H1 (cell line): ENCODE measurements at places on chromosomes 3 and 15. TPM values are rescaled to one million over a fixed set of nuclear protein-coding genes. Genes with fewer than 3 reads are reported as not detected.

DNA sequence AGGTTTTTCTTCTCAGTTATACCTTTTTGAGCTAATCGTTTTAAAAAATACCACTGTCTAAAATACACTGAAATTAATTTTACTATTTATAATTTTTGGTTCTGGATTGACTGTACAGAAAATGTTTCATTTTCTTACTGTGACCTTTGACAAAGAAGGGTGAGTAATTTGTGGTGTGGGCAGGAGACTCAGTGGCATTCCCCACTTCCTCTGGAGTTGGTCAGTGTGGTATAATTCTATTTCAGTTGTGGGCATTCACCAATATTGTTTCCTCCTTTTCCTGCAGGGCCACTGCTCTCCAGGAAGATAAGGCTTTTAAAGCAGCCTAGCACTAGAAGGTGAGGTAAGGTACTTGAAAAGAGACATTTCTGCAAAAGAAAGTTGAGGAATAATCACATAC lies 6.5 kb downstream of the DAG1 start:
- no peak overlapping the region for H3K4me3 ChIP-seq
- no peaks in the 10 kb centered on the region for H3K27me3 ChIP-seq
- peaks cover 3% of the 10 kb centered on the region for H3K4me1 ChIP-seq
- no peak overlapping the region for H3K27ac ChIP-seq
- peaks cover 2% of the 10 kb centered on the region; the same call in 1 of the 2 replicates for H3K36me3 ChIP-seq

- DNase-seq: no peak
- no peaks in the 10 kb centered on the region for H3K27me3 ChIP-seq
- no peak overlapping the region for H3K27ac ChIP-seq
- no peaks in the 10 kb centered on the region for H3K36me3 ChIP-seq
These were observed 2.8 kb upstream of the GLB1 start for GRCh38 chr3:33099701-33100100.

DNA sequence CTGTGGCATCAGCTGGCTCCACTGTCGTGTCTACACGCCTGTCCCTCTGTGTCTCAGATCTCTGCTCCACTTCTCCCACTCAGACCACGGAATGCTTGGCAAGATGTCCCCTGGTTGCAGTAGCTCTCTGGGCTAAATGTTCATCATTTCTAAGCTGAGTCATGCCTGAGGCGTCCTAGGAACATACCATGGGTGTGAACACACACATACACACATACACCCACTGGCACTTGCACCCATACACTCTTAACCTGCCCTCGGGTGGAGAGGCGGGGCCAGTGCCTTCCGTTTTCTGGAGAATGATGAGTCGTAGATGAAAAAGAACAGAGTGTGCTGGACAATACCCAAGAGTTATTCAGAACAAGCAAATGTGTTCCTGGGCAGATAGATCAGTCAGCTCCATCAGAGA lies 72.4 kb downstream of the SENP2 start:
- peaks cover 2% of the 10 kb centered on the region for H3K4me1 ChIP-seq
- no peak overlapping the region for H3K4me3 ChIP-seq
- H3K36me3 ChIP-seq: peaks cover 13% of the 10 kb centered on the region
- no peak overlapping the region for H3K27ac ChIP-seq

DNA sequence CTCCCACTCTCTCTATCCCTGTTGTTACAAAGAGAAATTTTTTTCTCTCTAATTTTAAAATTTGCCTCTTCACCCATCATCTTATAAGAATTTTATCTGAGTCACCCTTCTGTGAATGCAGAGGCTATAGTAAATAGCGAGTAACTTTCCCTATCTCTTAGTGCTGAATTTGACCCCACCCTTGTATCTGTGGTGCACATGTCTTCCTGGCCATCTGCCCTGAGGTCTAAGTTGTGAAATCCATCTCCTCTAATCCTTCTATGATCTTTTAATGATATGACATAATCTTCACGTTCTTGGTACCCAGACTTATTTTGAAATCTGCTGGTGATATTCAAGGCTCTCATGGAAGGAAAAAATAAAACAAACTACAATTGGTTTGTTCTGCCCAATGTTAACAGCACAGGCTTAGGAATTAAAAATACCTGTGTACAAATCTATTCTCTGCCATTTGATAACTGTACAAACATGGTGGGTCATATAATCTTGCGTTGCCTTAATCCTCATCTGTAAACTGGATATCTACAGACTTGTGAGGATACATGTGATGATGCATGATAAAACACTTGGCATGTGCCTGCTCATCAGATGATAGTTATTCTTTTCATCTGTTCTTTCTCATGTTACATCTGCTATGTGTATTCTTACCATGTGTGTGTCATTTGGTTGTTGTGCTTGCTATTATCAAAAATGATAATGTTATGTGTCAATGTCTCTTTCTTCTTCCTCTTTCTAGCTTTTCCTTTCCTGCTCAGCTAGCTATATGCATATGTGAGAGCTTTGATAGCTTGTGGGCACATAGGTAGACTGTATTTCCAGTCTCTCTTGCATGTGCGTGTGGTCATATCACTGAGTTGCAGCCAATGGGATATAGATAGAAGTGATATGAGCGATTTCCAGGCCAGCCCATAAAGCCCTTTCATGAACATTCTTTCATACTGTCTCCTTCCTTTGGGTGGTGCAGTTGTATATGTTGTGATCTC lies 13.7 kb upstream of the CCR3 start:
- no peaks in the 10 kb centered on the region for H3K27me3 ChIP-seq
- no peak overlapping the region for H3K4me3 ChIP-seq
- H3K36me3 ChIP-seq: no peaks in the 10 kb centered on the region

GRCh38 chr3:54550221-54550977 lies 377.5 kb downstream of the LRTM1 start:
- H3K27ac ChIP-seq: no peak overlapping the region
- no peaks in the 10 kb centered on the region for H3K36me3 ChIP-seq
- H3K4me3 ChIP-seq: no peak overlapping the region
- no peaks in the 10 kb centered on the region for H3K27me3 ChIP-seq

DNA sequence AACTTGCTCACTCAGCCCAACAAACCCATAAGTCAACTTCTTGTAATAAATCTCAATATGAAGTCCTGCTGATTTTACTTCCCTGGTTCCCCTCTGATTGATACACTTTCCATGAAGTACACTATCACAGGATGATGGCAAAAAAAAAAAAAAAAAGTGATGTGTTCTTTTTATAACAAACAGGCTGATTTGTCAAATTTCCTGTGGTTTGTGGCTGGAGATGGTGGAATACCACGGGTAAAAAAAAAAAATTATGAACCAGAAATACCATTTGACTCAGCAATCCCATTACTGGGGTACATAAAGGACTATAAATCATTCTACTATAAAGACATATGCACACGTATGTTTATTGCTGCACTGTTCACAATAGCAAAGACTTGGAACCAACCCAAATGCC lies 10.7 kb upstream of the SERPINI2 start:
- no peak overlapping the region for H3K4me3 ChIP-seq
- H3K36me3 ChIP-seq: no peaks in the 10 kb centered on the region
- peaks cover 1% of the 10 kb centered on the region for H3K27me3 ChIP-seq
- DNase-seq: no peak
- no peak overlapping the region for H3K27ac ChIP-seq
- H3K4me1 ChIP-seq: no peaks in the 10 kb centered on the region

- H3K36me3 ChIP-seq: no peaks in the 10 kb centered on the region
- no peak overlapping the region for H3K4me3 ChIP-seq
- no peak for DNase-seq
- no peaks in the 10 kb centered on the region for H3K27me3 ChIP-seq
- H3K4me1 ChIP-seq: no peaks in the 10 kb centered on the region
These were observed 104.9 kb downstream of the SOX14 start for GRCh38 chr3:137869022-137869421.

Gene MAP2K1
- 38.9 and 54.7 TPM in 2 replicates for polyA plus RNA-seq

Gene GATM
- polyA plus RNA-seq: 13.5 and 15.1 TPM in 2 replicates
